ENCODE measurements at places on chromosomes 3 and 15. TPM values are rescaled to one million over a fixed set of nuclear protein-coding genes. Genes with fewer than 3 reads are reported as not detected.
A peak's percentile ranks its signal among the peaks of the same experiment; 100 is the strongest.

VEPH1 gene
- 0.41 TPM for total RNA-seq

ZIC4 gene
- total RNA-seq = not detected

MKRN2OS gene
- not detected for total RNA-seq

THPO gene
- not detected for total RNA-seq

HGD gene
- total RNA-seq = 2.5 TPM

GOLGA6L9 gene
- 1.5 TPM for total RNA-seq

NPAP1 gene
- total RNA-seq = not detected

ADAMTS9 gene
- total RNA-seq = not detected

TGM4 gene
- not detected for total RNA-seq

TMOD2 gene
- 1.6 TPM for total RNA-seq

DNA sequence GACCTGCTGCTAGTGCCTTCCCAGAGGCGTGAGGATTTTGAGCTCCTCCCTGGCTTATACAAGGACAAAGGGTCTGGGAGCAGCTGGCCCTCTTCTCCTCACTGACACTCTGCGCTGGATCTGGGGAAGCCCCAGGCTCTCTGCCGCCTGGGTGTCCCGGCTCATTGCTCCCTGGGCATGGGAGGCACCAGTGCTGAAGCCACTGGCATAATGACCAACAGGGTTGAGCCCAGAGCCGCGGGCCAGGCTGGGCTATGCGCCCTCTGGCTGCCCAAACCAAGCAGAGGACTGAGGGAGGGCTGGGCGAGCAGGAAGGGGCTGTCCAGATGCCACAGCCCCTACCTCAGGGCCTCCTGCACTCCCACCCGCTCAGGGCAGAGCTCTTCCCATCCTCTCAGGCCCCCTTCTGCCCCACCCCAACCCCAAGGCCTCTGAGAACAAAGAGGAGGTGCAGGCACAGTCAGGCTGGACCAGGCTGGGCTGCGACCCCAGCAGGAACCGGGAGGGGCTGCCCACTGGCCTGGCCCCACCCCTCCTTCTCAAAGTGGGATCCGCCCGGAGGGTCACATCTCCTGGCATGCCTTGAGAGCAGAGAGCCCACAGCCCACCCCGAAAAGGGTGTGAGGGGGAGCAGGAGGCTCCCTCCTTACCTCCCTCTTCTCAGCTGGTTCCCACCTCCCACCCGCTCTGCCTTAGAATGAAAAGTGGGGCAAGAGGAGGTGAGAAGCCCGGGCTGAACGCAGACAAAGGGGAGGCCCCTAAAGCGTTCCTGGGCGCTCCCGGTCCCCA lies 1.6 kb downstream of the LINGO1 start:
- H3K4me3 ChIP-seq = no peak overlapping the region
- peaks cover 34% of the 10 kb centered on the region for H3K27me3 ChIP-seq
- peaks cover 20% of the 10 kb centered on the region for H3K4me1 ChIP-seq
- DNase-seq = no peak

DNA sequence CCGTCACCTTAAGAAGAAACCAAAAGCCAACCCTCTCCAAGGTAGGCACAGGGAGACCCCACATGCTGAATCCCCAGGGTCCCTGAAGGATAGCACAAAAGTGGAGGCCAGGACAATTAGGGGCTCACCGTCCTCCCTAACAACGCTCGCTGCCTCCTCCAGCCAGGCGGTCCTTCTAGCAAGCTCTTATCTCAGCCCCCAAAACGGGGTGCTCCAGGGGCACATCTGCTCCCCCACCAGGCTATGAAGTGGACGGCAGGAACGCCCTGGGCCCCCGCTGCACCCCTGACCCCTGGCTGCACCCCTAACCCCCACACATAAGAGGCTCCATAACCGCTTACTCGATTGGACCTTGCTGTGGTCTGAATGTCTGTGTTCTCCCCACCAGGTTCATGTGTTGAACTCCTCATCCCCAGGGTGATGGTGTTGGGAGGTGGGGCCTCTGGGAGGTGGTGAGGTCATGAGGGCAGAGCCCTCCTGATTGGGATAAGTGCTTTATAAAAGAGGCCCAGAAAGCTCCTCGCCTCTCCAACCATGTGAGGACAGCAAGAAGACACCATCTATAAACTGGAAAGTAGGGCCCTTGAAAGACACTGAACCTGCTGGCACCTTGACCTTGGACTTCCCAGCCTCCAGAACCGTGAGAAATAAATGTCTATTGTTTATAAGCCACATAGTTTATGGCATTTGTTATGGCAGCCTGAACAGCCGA lies 153.3 kb downstream of the NUP210 start:
- no peaks in the 10 kb centered on the region for H3K36me3 ChIP-seq
- no peak overlapping the region for H3K4me3 ChIP-seq
- no peak for DNase-seq
- no peak overlapping the region for H3K27ac ChIP-seq

GRCh38 chr3:48236531-48236930 lies 4.4 kb upstream of the ZNF589 start:
- H3K27me3 ChIP-seq = no peaks in the 10 kb centered on the region
- no peak for DNase-seq
- H3K27ac ChIP-seq = no peak overlapping the region
- no peaks in the 10 kb centered on the region for H3K36me3 ChIP-seq

DNA sequence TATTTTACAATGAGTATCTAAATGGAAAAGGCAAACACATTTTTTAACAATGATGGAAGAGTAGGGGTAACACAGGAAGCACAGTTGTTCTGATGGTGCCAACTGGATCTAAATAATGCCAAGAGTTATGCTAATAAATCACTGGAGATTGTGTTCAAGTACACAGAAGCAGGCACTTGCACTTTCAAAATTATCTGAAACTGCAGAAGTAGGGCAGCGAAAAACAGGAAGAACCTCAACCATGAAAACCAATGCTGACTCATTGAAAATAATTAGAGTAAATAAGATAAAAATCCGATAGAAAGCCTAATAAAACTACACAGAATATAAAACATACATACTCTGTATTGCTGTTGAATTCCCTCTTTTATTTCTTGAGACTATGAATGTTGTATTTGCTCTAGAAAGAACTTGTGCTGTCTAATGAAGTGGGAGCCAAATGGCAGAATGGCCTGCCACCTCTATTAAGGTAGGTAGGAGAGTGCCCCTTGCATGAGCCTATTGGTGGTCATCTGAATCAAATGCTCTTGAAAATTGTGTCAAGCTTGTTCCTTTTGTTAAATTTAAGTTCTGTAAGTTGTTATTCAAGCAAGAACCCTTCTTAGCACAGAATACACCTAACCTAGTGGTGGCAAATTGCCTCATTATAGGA lies 93.7 kb downstream of the ABI3BP start:
- no peak overlapping the region for H3K4me3 ChIP-seq
- no peaks in the 10 kb centered on the region for H3K27me3 ChIP-seq
- H3K36me3 ChIP-seq = no peaks in the 10 kb centered on the region
- H3K4me1 ChIP-seq = no peaks in the 10 kb centered on the region
- H3K27ac ChIP-seq = no peak overlapping the region
- no peak for DNase-seq

DNA sequence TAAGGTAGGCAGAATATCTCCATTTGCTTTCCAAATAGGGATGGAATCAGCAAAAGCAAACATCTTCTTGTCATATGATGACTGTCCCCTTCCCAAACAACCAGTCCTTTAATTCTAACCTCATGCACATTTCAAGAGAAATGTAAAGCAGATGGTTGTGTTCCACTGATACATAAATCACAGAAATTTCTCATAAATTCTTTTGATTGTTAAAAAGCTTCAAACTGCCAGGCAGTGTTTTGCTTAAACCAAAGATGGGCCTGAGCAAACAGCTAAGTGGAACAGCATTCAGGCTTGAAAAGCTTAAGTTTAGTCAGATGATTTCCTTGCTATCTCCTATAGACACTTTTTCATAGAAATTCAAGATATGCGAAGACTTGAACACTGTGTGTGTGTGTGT lies 74.3 kb upstream of the SOX2 start:
- no peak overlapping the region for H3K4me3 ChIP-seq
- H3K4me1 ChIP-seq = no peaks in the 10 kb centered on the region
- H3K27me3 ChIP-seq = no peaks in the 10 kb centered on the region
- no peak for DNase-seq
- no peaks in the 10 kb centered on the region for H3K36me3 ChIP-seq
- no peak overlapping the region for H3K27ac ChIP-seq

DNA sequence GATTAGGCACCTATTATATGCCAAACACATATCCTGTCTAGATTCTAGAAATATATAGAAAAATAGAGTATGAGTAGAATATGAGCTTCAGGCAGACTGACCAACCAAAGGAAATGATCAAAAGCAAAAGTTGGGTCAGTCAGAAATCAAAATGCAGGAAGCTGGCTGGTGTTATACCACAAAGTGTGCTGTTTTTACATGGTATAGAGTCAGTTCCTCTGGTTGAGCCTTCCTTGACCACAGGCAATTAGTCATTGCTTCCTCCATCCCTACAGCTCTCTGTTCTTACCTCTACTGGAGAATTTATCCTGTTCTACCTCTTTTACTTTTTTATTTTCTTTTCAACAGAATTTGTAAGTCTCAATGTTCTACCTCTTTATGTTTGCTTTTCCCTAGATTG lies 149.8 kb downstream of the TMCO5A start:
- no peaks in the 10 kb centered on the region for H3K27me3 ChIP-seq
- H3K4me3 ChIP-seq = no peak overlapping the region
- H3K27ac ChIP-seq = no peak overlapping the region
- DNase-seq = peak; percentile 13
- peaks cover 12% of the 10 kb centered on the region for H3K4me1 ChIP-seq
- H3K36me3 ChIP-seq = no peaks in the 10 kb centered on the region

GRCh38 chr3:17149076-17149475 lies 264.3 kb downstream of the PLCL2 start:
- H3K36me3 ChIP-seq = peaks cover 4% of the 10 kb centered on the region
- H3K4me1 ChIP-seq = peaks cover 41% of the 10 kb centered on the region
- H3K27ac ChIP-seq = no peak overlapping the region
- no peak overlapping the region for H3K4me3 ChIP-seq
- no peaks in the 10 kb centered on the region for H3K27me3 ChIP-seq

DNA sequence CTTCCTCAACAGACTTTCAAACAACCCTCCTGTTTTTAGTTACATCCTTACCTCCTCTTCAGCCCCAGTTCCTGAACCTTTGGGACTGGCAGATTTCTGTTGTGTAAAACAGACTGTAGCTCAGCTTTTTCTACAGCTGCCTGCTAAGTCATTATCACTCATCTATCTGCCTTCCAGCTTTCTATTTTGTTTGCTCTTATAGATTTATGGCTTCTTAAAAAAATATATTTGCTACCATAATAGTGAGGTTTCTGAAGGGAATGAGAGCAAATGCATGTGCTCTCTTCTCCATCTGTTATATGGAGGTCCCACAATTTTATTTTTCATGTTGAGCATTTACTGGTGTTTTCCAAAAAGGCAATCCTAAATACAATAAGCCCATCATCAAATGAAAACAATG lies 18.2 kb upstream of the GJD2 start:
- H3K4me3 ChIP-seq = no peak overlapping the region
- H3K4me1 ChIP-seq = no peaks in the 10 kb centered on the region
- H3K27ac ChIP-seq = no peak overlapping the region
- DNase-seq = no peak

DNA sequence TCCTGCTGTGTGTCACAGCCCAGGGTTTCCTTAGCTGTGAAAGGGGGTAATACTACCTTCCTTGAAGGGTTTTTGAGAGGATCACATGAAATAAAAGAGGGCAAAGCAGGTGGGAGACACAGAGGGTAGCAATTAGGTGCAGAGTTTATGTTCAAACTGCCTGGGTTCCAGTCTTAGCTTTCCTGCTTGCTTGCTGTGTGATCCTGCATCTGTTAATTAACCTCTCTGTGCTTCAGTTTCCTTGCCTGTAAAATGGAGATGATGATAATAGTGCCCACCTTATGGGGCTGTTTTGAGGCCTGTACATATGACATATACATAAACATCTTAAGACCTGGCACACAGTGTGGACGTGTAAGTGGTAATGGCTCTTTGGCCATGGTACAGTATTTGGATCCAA lies 35.0 kb downstream of the SPSB4 start:
- no peaks in the 10 kb centered on the region for H3K27me3 ChIP-seq
- no peak for DNase-seq
- no peaks in the 10 kb centered on the region for H3K4me1 ChIP-seq

DNA sequence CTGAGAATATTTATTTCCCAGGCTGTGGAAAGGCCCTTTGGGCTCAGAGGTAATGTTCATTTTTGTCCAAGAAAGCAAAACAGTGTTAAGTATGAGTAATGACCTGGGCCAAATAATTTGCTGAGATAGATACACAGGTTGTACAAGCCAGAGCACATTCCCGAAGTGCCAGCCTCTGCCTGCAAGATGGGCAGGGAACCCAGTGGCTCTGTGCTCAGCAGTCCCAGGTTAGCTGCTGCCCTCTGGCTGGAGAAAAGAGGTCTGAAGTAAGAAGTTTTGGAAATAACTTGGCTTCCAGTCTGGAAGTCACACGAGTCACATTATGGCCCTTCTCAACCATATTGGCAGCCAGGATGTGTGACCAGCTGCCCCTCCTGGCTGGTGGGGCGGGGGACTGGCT lies 20.2 kb downstream of the MYZAP start:
- no peaks in the 10 kb centered on the region for H3K36me3 ChIP-seq
- H3K4me3 ChIP-seq = no peak overlapping the region
- H3K27ac ChIP-seq = no peak overlapping the region
- no peaks in the 10 kb centered on the region for H3K27me3 ChIP-seq
- H3K4me1 ChIP-seq = no peaks in the 10 kb centered on the region

- no peaks in the 10 kb centered on the region for H3K27me3 ChIP-seq
- H3K27ac ChIP-seq = no peak overlapping the region
- H3K4me1 ChIP-seq = no peaks in the 10 kb centered on the region
- peaks cover 47% of the 10 kb centered on the region for H3K36me3 ChIP-seq
- H3K4me3 ChIP-seq = no peak overlapping the region
- DNase-seq = peak; percentile 26
Observed at GRCh38 chr3:142211034-142211433, 14.4 kb downstream of the GK5 start.

GRCh38 chr15:90300988-90301706 lies 35.7 kb downstream of the NGRN start:
- peaks cover 14% of the 10 kb centered on the region for H3K4me1 ChIP-seq
- H3K27me3 ChIP-seq = no peaks in the 10 kb centered on the region
- H3K4me3 ChIP-seq = no peak overlapping the region
- H3K27ac ChIP-seq = no peak overlapping the region
- DNase-seq = peak; percentile 53

- H3K4me1 ChIP-seq = no peaks in the 10 kb centered on the region
- H3K27me3 ChIP-seq = no peaks in the 10 kb centered on the region
- no peaks in the 10 kb centered on the region for H3K36me3 ChIP-seq
Observed at GRCh38 chr15:53716909-53717876, 42.3 kb downstream of the WDR72 start.

DNA sequence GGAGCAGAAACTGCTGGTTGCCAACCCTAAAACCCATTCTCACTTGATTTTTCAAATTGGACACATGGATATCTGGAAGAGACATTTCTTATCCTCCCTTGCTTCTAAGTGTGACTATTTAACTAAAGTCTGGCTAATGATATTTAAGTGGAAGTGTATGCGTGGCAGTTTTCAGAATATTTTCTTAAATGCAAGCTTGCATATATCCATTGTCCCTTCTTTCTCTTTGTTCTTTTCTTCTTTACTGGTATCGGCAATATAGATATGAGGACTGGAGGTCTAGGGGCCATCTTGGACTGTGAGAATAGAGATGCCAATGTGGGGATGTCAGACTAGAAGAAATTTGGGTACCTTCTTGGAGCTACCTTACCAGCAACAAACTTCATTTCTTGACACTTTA lies 364.3 kb upstream of the DPH6 start:
- H3K4me1 ChIP-seq = no peaks in the 10 kb centered on the region
- H3K36me3 ChIP-seq = no peaks in the 10 kb centered on the region
- no peak for DNase-seq
- no peak overlapping the region for H3K27ac ChIP-seq
